ENCODE measurements at places on chromosomes 16 and 17.

DNA sequence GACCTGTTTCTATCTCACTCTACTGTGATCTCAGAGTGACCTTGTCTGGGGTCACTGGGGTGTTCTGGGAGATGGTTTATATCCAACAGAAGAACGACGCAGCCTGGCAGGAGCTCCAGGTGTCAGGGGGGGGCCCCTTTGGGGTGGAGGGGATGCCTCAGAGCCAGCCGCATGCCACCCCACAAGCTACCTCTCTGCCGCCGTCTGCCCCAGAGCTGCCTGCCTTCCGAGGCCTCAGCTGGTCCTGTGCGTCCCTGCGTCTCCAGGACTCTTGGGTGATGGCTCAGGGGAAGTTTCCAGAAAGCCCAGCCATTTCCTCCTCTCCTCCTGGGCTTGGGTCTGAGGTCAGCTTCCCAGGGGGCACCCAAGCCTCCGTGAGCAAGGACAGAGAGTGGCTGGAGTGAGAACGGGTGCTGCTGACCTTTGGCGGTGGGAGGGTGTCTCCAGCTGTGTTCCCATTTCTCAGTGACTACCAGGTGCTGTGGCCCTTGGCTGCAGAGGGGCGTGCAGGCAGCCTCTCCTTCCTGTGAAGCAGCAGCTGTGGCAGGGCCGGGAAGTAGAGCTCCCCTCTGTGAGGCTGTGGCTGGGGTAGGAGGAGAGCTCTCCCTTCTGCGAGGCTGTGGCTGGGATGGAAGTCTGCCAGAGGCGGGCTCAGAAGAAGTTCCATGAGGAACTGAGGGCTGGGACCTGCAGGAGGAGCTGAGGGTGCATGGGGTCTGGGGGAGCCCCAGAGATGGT, 19.8 kb downstream of the JPH3 start:
- DNase-seq = no peak

GRCh38 chr17:78790552-78790951, 8.5 kb upstream of the CYTH1 start:
- no peak for DNase-seq

GRCh38 chr17:1203967-1204291, 24.1 kb upstream of the ABR start:
- DNase-seq = no peak

DNA sequence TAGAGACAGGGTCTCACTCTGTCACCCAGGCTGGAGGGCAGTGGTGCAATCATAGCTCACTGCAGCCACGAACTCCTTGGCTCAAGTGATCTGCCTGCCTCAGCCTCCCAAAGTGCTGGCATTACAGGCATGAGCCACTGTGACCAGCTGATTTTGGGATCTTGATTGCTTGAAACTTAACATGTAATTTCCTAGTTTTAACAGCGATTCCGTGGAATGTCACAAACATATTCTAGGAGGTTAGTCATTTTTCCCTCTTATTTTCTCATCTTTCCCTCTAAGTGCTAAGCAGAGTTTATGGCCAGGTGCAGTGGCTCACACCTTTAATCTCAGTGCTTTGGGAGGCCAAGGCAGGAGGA, 123.4 kb upstream of the CACNG3 start:
- DNase-seq = no peak

GRCh38 chr17:40486522-40487370, 14.7 kb downstream of the TNS4 start:
- no peak for DNase-seq

GRCh38 chr16:84735849-84736586, 36.2 kb downstream of the USP10 start:
- DNase-seq = no peak

DNA sequence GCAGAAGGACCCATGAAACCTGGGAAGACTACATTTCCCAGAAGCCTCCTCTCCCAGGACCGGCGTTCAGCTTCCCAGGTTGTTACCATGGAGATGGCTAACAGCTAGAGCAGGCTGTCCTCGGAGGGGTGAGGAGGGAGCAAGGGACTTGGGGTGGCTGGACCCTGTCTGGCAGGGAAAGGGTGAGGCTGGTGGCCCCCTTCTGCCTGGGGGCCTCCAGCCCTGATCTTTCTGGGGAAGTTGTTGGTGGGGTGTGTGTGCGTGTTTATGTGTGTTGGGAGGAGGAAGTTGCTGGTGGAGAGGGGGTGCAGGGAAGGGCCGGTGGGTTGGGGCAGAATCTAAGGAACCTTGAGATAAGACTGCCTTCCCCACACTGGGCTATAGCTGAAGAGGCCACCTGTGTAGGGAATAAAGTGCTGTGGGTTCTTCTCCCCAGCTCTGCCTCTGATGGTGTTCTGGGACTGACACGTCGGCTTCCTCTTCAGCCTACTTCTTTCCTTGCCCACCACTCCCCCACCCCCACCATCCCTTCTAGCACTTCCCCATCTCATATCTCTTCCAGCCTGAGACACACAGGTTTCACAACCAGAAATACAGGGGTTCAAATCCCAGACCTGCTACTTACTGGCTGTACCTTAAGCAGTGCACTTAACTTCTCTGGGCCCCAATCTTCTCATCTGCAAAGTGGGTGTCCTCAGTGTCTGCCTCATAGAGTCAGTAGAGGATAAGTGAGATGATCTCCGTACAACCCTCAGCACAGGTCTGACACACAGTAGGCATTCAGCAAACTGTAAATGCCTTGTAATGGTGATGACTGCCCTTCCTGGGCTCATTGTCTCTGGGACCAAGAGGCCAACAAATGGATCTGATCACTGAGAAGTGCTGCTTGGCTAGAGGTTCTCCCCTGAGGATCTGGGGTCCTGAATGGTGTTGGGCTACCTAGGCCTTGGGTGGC, at the start of gene DRC7:
DRC7 (plus strand) TSS at position 82 of the 955 bp plus-strand sequence. CDS start 3,144 bp downstream, outside the sequence.
- peak; percentile 66 for DNase-seq

GRCh38 chr17:50173335-50173941, 7.6 kb downstream of the SGCA start:
- no peak for DNase-seq

DNA sequence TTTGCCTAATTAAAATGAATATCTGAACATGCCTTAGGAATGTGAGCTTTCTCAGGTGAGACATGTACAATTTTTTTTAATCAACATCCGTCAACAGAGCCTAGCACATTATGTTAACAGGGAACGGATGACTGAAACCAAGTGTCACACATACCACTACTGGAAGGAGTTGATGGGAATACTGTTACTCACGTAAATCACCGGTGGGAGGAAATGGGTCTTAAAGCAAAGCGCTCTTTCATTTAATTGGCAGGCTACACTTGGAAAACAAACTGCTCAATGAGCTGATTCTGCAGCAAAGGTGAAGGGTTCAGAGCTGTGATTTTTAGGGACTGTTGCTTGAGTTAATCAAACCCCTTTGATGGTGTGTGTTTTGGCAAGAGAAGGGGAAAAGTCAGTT, 4.8 kb downstream of the CPPED1 start:
- no peak for DNase-seq

GRCh38 chr17:42362245-42362961, 25.8 kb downstream of the STAT3 start:
- no peak for DNase-seq

- no peak for DNase-seq
These were observed 46.9 kb downstream of the HELZ start for GRCh38 chr17:67198131-67198530.

GRCh38 chr16:62927122-62927521, 890.9 kb upstream of the CDH8 start:
- no peak for DNase-seq

- peak; percentile 17 for DNase-seq
These were observed 318.7 kb downstream of the CPPED1 start for GRCh38 chr16:12484972-12485371.

GRCh38 chr17:33751702-33752065, 458.6 kb upstream of the ASIC2 start:
- no peak for DNase-seq

- no peak for DNase-seq
These were observed 47.7 kb upstream of the XYLT1 start for GRCh38 chr16:17518441-17518840.

DNA sequence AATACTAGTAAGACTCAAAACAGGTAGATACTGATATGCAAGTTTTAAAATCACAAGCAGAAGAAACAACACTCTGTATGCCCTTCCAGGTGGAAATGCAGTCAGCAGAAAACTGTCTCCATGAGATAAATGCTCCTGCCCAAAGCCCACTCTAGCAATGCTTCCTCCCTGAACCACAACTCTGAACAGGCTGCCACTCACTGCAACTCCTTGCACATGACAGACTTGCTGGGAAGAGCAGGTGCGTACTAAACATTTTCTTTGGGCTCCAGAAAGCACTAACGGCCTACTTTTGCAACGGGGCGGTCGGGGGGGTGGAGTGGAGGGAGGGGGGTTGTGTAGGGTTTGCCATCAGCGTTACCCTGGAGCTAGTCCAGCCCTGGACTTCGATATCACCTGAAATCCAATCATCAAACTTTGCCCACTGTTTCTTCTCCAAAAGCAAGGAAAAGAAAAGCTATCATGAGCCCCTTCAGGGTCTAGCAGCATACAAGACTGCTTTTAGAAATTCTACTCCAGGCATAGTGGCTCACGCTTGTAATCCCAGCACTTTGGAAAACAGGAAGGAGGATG, 46.1 kb downstream of the ANKRD11 start:
- DNase-seq = no peak

GRCh38 chr17:72862276-72862999, 230.1 kb downstream of the SLC39A11 start:
- no peak for DNase-seq

GRCh38 chr16:84610376-84610775, 7.5 kb downstream of the COTL1 start:
- no peak for DNase-seq

DNA sequence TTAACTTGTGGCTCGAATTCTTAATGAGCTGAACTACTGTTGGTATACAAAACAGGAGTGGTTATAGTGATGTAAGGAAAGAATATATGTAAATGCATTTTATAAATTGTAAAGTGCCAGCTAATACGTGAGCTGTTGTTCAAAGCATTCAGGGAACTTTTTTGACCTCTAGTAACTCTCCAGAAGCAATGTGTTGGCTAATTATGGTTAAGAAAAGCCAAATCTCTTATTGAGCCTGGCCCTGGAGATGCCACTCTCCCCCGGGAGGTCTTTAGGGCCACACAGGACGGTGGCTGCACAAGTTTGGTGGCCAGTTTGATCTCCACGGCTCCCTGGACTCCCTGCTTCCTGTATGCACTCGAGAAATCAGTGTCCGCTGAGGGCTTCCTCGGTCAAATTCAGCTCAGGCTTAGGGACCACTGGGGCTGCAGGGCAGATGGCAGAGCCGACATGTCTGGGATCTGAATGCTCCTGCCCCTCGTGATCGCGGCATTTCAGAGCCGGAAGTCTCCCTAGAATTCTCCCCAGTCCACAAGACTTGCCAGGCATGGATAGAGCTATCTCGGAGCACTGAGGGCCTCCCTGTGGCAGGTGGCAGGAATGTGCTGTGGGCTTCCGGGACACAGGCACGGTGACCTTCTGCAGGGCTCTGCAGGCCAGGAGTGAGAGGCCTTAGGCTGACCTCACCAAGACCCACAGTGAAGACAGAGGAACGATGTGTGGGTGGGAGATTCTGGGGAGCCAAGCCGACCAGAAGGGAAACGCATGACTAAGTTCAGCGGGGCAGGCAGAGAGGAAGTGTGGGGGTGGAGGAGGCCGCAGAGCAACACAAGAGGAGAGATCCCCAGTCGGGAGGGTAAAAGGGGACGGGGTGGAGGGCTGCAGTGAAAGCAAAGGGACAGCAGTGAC, 18.6 kb upstream of the PITPNM3 start:
- DNase-seq = no peak

DNA sequence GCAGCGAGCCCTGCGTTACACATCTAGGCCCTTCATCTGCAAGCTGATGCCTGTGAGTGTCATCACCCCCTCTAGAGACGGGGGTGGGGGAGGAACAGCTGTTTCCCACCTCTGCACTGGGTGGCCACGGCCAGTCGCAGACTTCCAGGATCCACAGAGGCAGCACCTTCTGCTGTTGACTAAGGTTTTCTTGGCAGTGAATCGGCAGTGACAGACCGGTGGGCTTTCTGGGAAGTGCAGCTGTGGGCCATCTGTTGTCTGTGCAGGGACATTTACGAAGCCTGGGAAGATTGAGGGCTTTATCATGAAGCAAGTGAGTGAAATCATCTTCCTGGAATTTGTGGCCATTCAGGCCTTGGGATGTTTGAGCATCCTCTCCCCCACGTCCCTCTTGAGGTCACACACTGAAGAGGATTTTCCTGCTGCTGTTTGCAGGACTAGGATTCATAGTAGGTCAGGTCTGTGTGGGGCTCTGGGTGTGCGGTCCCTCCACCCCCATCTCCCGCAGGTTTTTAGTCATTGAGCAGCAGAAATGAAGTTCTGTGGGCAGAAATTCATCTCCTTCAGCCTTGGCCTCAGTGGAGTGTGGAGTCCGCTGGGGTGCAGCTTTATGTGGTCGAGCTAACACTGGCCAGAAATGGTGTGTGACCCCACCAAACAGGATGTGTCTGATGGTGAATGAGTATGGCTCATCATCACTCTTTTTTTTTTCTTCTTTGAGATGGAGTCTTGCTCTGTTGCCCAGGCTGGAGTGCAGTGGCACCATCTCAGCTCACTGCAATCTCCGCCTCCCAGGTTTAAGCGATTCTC, 12.0 kb downstream of the PGS1 start:
- DNase-seq = no peak

- DNase-seq = no peak
These were observed 17.0 kb upstream of the TOX3 start for GRCh38 chr16:52563767-52564611.

GRCh38 chr17:57861000-57861789, 11.4 kb upstream of the MRPS23 start:
- peak; percentile 79 for DNase-seq

GRCh38 chr16:48526058-48526957, 83.7 kb downstream of the N4BP1 start:
- DNase-seq = peak; percentile 63

DNA sequence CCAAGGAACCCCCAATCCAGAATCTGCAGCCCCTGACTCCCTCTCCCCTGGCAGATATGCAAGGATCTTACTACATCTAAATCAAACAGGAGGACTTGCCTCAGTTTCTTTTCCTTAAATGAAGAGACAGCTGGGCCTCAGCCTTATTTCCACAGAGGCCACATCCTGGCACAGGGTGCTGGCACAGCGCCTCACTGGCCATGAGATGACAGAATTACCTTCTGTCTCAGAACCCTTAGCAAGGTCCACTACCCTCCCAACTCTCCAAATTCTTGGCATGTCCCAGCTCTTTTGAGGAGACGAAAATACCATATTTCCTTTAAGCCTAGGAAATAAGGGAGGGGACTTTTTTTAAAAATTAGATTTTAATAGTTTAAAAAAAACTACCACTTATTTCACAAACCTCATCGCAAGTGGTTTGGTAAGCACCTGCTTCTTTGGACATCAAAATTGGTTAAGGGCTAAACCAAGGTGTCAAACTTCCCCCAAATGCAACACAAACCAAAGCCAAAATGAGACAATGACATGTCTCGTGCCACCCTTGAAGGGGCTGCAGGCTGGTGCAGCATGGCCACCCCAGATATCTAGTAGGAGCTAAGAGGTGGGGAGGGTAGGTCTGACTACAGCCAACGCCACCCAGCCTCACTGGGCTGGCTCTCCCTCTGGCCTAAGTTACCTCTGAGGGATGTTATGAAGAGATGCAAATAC, 25.3 kb downstream of the FAM117A start:
- DNase-seq = no peak

Measured in T47D (cell line).